Osteoblast (primary cell): ENCODE measurements at places on chromosomes 5 and 9. TPM values are rescaled to one million over a fixed set of nuclear protein-coding genes. Genes with fewer than 3 reads are reported as not detected.
A peak's percentile ranks its signal among the peaks of the same experiment; 100 is the strongest.

Gene NUTM2G
- not detected in 2 replicates for total RNA-seq

Gene HRCT1
- total RNA-seq: 1.8 and 5.1 TPM in 2 replicates

Gene TXNDC8
- total RNA-seq: not detected in 2 replicates

Gene PHF2
- 14.8 and 15.0 TPM in 2 replicates for total RNA-seq

Gene FAM221B
- total RNA-seq: not detected in 2 replicates

Gene HTR4
- total RNA-seq: not detected in 2 replicates

Gene DEPDC1B
- 1.4 and 1.8 TPM in 2 replicates for total RNA-seq

DNA sequence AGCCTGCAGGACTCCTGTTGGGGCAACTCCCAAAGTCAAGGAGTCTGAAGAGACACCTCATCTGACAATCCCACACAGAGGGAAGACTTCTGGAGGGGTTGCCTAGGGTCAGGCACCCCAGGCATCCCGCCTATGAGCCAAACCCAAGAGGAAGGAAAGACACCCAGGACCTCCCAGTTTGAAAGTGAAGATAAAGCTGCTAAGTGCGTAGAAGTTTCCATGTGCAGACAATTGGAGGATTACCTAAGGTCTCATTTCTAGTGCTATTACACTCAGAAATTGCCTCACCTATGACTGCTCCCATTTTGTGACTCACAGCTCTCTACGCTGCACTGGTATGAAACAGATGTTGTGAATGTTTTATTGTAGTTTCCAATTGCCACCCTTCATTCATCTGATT, 322.9 kb downstream of the SLIT3 start:
- no peak overlapping the region for H3K4me3 ChIP-seq
- H3K27me3 ChIP-seq: no peaks in the 10 kb centered on the region
- DNase-seq: no peak
- H3K36me3 ChIP-seq: no peaks in the 10 kb centered on the region

- DNase-seq: no peak
- H3K4me1 ChIP-seq: peaks cover 71% of the 10 kb centered on the region
- H3K4me3 ChIP-seq: no peak overlapping the region
- peaks cover 23% of the 10 kb centered on the region for H3K36me3 ChIP-seq
Observed at GRCh38 chr5:141510850-141511601, 22.1 kb downstream of the PCDHGC5 start.

- peak overlapping the region; percentile 57 for H3K4me3 ChIP-seq
- H3K4me1 ChIP-seq: peaks cover 53% of the 10 kb centered on the region
- H3K27ac ChIP-seq: peak overlapping the region; percentile 98
- no peaks in the 10 kb centered on the region for H3K27me3 ChIP-seq
- peak; percentile 82 for DNase-seq
Observed at GRCh38 chr9:94900222-94901018, 173.9 kb downstream of the AOPEP start.

GRCh38 chr5:150155258-150156026, at the start of gene PDGFRB:
Gene PDGFRB, minus strand, starts transcription at chr5:150155845. Its CDS starts 18,798 bp downstream, at chr5:150137047.
- DNase-seq: peak; percentile 98
- H3K4me1 ChIP-seq: peaks cover 75% of the 10 kb centered on the region
- peak within 1 kb of the TSS; percentile 93 for H3K4me3 ChIP-seq
- H3K27ac ChIP-seq: peak within 1 kb of the TSS; percentile 82
- H3K27me3 ChIP-seq: no peaks in the 10 kb centered on the region

DNA sequence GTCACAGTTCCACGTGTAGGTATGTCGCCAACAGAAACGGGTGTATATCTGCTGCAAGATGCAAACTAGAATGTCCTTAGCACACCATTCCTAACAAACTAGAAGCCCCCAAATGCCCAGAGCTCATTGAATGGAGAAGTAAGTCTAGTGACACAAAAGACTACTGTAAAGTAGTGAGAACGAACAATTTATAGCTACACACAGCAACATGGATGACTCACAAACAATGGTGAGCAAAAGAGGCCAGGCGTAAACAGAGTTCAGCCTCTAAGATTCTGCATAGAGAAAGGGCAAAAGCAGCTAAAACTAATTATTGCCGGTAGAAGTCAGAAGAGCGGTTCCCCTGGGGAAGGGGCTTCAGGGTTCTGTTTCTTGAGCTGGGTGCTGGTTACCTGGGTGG, 74.7 kb downstream of the AMBP start:
- no peak overlapping the region for H3K4me3 ChIP-seq
- H3K36me3 ChIP-seq: peaks cover 33% of the 10 kb centered on the region
- peak; percentile 32 for DNase-seq
- H3K27ac ChIP-seq: no peak overlapping the region

GRCh38 chr9:96500696-96501632, 51.0 kb downstream of the HABP4 start:
- no peaks in the 10 kb centered on the region for H3K36me3 ChIP-seq
- no peaks in the 10 kb centered on the region for H3K27me3 ChIP-seq
- peak; percentile 89 for DNase-seq

DNA sequence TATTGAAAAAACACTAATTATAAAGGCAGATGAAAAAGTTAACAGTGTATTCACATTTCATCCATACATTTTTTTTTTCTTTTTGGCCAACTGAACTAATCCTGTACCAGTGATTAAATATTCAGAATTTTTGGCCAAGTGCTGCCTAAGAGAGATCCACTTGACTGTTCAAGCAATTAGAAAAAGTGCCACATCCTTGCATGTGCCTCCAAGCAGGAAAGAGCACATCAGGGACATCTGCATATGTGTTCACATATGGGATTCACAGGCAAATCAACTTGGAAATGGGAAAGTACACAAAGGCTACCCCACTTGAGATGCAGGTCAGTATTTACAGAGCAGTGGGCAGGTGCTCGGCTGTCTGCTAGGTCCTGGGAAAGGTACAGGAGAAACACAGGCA, 163.3 kb upstream of the LHFPL2 start:
- DNase-seq: no peak
- H3K27ac ChIP-seq: no peak overlapping the region
- H3K36me3 ChIP-seq: no peaks in the 10 kb centered on the region
- H3K4me3 ChIP-seq: no peak overlapping the region
- H3K4me1 ChIP-seq: peaks cover 6% of the 10 kb centered on the region

- peaks cover 5% of the 10 kb centered on the region for H3K4me1 ChIP-seq
- peaks cover 6% of the 10 kb centered on the region for H3K27me3 ChIP-seq
- H3K4me3 ChIP-seq: no peak overlapping the region
- no peak overlapping the region for H3K27ac ChIP-seq
Observed at GRCh38 chr5:133423618-133424282, 188.6 kb downstream of the FSTL4 start.

DNA sequence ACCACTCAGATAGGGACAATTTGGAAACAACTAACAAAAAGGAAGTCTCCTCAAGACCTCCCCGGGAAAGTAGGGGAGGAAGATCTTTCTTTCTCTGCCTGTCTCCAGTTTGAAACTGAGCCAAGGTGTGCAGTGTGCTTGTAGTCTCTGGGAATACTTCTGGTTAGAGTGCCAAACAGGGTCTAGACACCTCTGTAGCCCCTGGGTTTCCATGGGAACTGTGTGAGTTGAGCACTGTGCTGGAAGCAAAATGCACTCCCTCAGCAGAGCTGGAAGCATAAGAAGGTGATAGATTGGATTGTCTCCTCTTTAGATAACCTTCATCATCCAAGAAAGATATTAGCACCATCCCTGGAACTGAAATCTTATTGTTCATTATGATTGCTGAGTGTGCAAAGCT, 129.2 kb upstream of the TNPO1 start:
- peaks cover 9% of the 10 kb centered on the region for H3K27me3 ChIP-seq
- no peak overlapping the region for H3K4me3 ChIP-seq
- no peaks in the 10 kb centered on the region for H3K36me3 ChIP-seq
- H3K4me1 ChIP-seq: no peaks in the 10 kb centered on the region
- no peak for DNase-seq

GRCh38 chr5:94081088-94081487, 339.7 kb upstream of the POU5F2 start:
- H3K4me1 ChIP-seq: no peaks in the 10 kb centered on the region
- H3K27me3 ChIP-seq: no peaks in the 10 kb centered on the region

GRCh38 chr5:148713735-148714508, 59.6 kb upstream of the HTR4 start:
- H3K27ac ChIP-seq: no peak overlapping the region
- H3K36me3 ChIP-seq: no peaks in the 10 kb centered on the region

DNA sequence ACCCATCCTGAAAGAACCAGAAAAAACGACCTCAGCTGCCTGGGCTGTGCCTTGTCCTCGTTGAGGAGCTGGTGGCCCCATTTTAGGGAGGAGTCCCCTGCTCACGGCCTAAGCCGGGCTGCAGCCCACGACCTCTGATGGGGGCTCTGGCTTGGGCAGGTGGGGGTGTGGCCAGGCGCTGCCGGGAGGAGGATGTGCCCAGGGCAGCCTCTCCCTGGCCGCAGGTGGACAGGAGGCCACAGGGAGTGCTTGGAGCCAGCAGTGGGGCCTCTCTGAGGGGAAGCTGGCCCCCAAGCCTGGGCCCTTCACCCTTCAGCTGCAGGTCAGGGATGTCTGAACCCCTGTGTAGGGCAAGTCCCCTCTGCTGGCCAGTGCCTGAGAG, 2.5 kb downstream of the DIPK1B start:
- H3K27me3 ChIP-seq: peaks cover 22% of the 10 kb centered on the region
- no peak overlapping the region for H3K4me3 ChIP-seq
- H3K36me3 ChIP-seq: no peaks in the 10 kb centered on the region
- H3K4me1 ChIP-seq: no peaks in the 10 kb centered on the region

GRCh38 chr5:2900360-2900759, 148.9 kb upstream of the IRX2 start:
- no peaks in the 10 kb centered on the region for H3K27me3 ChIP-seq
- H3K4me1 ChIP-seq: no peaks in the 10 kb centered on the region
- no peaks in the 10 kb centered on the region for H3K36me3 ChIP-seq
- no peak overlapping the region for H3K27ac ChIP-seq

GRCh38 chr5:6861036-6861435, 147.8 kb downstream of the TENT4A start:
- no peak for DNase-seq
- H3K4me3 ChIP-seq: no peak overlapping the region
- no peaks in the 10 kb centered on the region for H3K27me3 ChIP-seq
- no peaks in the 10 kb centered on the region for H3K36me3 ChIP-seq
- H3K27ac ChIP-seq: no peak overlapping the region

DNA sequence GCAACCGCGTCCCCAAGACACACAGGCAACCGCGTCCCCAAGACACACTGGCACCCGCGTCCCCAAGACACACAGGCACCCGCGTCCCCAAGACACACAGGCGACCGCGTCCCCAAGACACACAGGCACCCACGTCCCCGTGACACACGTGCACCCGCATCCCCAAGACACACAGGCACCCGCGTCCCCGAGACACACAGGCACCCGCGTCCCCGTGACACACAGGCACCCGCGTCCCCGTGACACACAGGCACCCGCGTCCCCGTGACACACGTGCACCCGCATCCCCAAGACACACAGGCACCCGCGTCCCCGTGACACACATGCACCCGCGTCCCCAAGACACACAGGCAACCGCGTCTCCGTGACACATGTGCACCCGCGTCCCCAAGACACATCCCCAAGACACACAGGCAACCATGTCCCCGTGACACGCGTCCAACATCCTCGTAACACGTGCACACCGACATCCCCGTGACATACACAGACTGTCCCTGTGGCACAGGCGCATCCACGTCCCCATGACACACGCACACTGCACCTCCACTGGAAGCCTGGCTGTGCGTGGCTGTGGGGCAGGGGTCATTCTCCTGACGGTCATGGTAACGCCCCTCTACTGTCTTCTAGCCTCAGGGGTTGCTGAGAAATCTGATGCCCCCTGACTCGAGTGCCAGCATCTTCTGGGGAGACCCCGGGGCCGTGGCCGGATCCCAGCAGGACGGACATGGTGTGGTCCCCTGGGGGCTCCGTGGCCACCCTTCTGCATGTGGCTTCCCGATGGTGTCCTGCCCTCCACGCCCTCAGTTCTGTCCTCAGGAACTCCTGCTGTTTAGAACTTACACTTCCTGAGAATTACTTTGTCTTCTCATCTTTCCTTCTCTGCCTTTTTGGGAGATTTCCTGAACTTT, 24.1 kb downstream of the EXD3 start:
- H3K36me3 ChIP-seq: no peaks in the 10 kb centered on the region
- peaks cover 2% of the 10 kb centered on the region for H3K4me1 ChIP-seq
- no peaks in the 10 kb centered on the region for H3K27me3 ChIP-seq
- DNase-seq: no peak
- H3K27ac ChIP-seq: no peak overlapping the region

DNA sequence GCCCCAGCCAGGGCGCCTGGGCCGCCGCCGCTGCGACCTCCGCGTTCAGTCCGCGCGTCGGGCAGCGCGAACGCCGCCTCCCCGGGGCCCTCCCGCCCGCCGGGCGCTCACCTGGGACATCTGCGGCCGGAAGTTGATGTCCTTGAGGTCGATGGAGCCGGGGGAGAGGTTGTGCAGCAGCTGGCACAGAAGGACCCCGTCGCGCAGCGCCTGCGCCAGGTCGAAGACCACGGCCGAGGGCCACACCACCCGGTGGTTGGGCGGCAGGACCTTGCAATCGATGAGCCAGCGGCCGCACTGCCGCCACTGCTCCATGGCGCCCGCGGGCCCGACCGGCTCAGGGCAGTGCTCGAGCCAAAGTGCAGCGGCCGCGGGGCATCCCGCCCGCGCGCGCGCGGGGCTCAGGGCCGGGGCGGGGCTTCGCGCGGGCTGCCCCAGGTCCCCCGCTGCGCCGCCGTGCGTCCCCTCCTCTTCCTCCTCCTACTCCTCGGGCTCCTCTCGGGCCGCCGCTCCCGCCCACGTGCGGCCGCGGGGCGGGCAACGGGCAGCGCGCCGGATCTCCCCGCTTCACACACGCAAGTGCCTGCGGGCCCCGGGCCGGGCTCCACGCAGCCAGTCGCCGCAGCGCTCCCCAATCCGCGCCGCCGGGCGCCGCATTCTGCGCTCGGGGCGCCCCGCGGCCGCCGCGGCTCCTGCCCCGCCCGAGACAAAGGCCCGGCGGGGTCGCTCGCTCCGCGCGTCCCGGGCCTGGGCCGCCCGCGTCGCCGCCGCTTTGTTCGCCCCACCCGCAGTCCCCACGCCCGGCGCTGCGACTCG, at the start of gene VAV2:
Gene VAV2, minus strand, starts transcription at position 361 of the 816 bp plus-strand sequence. Its CDS starts 46 bp downstream, at position 315.
- peak; percentile 95 for DNase-seq
- H3K27me3 ChIP-seq: peaks cover 4% of the 10 kb centered on the region
- no peaks in the 10 kb centered on the region for H3K36me3 ChIP-seq
- peaks cover 28% of the 10 kb centered on the region for H3K4me1 ChIP-seq

DNA sequence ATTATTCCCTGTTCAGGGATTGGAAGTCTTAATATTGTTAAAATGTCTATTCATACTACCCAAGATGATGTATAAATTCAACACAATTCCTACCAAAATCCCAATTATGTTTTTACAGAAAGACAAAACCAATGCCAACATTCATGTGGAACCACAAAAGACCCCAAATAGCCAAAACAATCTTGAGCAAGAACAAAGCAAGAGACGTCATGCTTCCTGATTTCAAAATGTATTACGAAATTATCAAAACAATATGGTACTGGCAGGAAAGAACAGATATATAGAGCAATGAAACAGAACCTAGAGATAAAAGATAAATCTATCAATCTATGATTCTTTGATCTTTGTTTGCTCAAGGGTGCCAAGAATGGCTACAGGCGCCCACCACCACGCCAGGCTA, 237.9 kb downstream of the TAF11L14 start:
- H3K4me1 ChIP-seq: no peaks in the 10 kb centered on the region
- no peak overlapping the region for H3K4me3 ChIP-seq
- H3K36me3 ChIP-seq: no peaks in the 10 kb centered on the region

DNA sequence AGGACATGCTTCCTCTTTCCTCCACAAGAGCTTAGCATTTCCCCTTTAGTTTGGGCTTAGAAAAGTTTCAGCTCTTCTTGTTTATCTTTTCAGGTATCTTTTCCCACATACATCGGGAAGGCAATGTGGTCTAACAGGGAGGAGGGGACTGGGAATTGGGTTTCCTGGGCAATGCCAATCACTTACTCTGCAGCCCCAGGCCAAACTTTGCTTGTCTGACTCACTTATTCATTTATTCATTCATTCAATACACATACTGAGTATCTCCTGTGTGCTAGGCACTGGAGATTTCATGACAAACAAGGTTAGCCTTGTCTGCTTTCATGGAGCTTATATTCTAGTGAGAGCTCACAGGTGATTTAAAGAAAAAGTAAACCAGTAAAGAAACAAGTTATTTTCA, 10.7 kb upstream of the POU4F3 start:
- H3K27me3 ChIP-seq: peaks cover 12% of the 10 kb centered on the region
- no peak overlapping the region for H3K27ac ChIP-seq
- no peaks in the 10 kb centered on the region for H3K4me1 ChIP-seq
- no peak for DNase-seq
- no peaks in the 10 kb centered on the region for H3K36me3 ChIP-seq
- no peak overlapping the region for H3K4me3 ChIP-seq
